ENCODE measurements at places on chromosomes 3 and 15. TPM values are rescaled to one million over a fixed set of nuclear protein-coding genes. Genes with fewer than 3 reads are reported as not detected.

DNA sequence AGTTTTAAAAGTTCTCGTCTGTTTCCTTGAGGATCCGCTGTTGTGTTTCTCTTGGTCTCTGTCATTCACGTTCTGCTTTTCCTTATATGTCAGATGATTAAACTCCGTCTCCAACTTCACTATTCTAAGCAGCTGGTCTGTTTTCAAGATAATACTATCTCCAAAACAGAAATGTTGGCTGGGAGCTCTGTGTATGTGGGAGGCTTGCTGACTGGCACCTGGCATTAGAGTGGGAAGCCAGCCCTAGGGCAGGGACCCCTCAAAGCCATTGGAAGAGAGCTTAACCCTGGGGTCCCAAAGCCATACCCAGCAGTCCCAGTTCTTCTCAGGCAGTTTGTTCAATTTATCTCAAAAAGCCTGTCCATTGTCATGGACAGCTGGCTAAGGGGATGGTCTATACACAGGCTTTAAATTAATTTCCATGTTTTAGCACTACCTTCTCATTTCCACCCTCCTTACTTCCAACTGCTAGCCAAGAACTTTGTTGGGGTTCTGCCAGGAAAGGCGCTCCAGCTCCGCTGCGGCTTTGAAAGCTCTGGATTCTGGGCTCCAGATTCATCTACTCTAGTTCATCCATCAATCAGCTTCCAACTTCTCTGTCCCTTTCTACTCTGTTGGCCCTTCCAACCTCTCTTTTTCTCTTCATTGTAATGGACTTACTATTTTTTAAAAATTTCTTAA is 9.2 kb downstream of the BTBD1 start:
- peak overlapping the region; percentile 39 for H3K27ac ChIP-seq

DNA sequence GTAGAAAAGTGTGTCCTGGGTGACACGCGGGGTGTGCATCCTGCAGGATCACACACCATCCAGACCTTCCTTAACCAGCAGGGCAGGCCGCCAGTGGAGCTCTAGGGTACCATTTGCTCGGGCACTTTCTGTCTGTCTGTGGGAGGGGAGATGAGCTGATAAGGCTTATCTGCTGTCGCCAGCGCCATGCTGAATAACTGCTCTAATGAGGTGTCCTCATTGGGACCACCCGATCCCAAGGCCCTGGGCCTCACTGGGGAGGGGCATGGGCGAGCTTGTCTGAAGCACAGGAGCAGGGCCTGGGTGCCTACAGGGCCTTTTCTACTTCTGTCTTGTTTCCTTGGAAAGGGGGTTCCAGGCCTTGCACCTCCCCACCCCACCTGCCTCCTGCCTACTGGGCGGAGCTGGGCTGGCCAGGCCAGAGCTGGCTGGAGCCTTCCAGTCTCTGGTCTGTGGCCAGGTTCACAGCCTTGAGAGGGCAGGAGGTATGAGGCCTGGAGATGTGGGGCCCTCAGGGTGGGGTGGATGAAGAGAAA is 2.5 kb upstream of the GATA2 start:
- no peak overlapping the region for H3K27ac ChIP-seq
- DNase-seq: no peak
- no peaks in the 10 kb centered on the region for H3K36me3 ChIP-seq
- H3K4me3 ChIP-seq: peak overlapping the region; percentile 4
- peaks cover 2% of the 10 kb centered on the region for H3K4me1 ChIP-seq

DNA sequence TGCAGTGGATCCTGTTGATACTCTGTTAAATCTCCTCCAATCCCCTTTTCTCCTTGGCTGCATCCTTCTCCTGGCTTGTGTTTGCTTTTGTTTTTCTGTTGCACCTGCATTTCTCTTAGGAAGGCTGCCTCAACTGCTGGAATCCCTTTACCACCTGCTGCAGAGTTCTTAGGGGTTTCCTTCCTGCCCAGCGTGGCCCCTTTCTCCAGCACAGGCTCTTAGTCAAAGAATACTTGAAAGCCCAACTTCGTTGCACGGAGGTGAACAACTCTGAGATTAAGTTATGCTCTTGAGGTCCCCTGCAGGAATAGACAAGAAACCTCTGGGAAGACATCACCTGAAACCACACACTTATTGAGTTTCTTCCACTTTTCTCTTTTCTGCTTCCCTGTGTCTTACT is 121.6 kb upstream of the GRM7 start:
- H3K4me3 ChIP-seq: no peak overlapping the region
- no peaks in the 10 kb centered on the region for H3K27me3 ChIP-seq
- no peaks in the 10 kb centered on the region for H3K4me1 ChIP-seq
- no peaks in the 10 kb centered on the region for H3K36me3 ChIP-seq

CTXN2 gene
- total RNA-seq: 0.07 TPM

ACKR4 gene
- total RNA-seq: 0.26 TPM
